ENCODE measurements at places on chromosomes 3 and 15.

- no peak for DNase-seq
Observed at GRCh38 chr3:56885453-56885852, 83.7 kb upstream of the ARHGEF3 start.

DNA sequence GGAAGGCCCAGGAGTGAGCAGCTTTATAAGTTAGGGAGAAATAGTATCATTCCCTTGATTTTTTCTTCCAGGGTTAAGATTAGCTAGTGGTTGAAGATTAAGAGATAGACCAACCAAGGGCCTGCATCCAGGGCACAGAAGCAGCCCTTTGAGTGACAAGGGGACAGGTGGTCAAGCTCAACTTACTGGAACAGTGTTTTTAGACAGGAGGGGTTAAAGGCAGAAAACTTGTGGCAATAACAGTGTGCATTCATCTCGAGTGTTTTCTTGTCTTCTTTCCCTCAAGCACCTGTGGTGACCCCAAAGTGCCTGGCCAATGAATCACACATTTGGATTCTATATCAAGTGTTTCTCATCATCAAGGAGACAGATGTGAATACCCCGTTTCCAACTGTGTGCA is 267.5 kb downstream of the PDCD6IP start:
- no peak for DNase-seq

DNA sequence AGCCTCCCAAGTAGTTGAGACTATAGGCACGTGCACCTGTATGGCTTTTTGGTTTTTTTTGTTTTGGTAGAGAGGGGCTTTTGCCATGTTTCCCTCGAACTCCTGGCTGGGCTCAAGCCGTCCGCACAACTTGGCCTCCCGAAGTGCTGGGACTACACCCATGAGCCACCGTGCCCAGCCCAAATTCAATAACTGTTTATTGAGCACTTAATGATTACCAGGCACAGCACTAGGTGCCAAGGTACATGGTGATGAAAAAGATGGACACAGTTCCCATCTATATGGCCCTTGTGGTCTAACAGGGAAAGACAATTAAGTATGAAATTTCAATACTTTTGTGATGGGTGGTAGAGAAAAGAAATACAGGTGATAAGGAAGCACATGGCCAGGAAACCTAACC is 35.8 kb upstream of the ZNF148 start:
- no peak for DNase-seq

GRCh38 chr3:18061737-18062656 is 319.6 kb upstream of the TBC1D5 start:
- DNase-seq: no peak

Data from GM06990 (cell line).